Stimulated activated naive CD8-positive, alpha-beta T cell treated with anti-CD3 and anti-CD28 coated beads, Interleukin-15, amount 100 ng/mL, for 72 hours (primary cell): ENCODE measurements at places on chromosomes 11 and 22.

- DNase-seq: no peak
These were observed 15.5 kb upstream of the TMEM123 start for GRCh38 chr11:102467853-102468580.

DNA sequence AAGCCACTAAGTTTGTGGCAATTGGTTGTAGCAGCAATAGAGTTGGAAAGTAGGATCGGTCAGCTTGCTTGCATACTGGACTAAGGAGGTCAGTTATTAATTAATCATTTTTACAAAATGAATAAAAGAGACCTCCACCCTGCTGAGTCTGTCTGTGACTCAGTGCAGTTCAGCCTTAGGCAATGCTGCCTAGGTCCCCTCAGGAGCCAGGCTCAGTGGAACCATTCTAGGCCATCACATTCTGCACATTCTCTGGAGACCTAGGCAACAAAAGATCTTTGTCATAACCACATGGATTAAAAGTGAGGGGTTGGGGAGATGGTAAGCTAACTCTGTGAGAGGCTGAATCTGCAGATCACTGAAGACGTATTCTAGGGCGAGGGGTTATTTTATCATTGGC lies 178.7 kb upstream of the CADM1 start:
- no peak for DNase-seq

GRCh38 chr22:32765132-32765618 lies 36.3 kb upstream of the TIMP3 start:
- no peak for DNase-seq

GRCh38 chr11:134764367-134764766 lies 352.3 kb upstream of the B3GAT1 start:
- DNase-seq: no peak

GRCh38 chr11:94939346-94939745 lies 34.0 kb downstream of the CWC15 start:
- no peak for DNase-seq

- peak; percentile 33 for DNase-seq
These were observed 8.8 kb upstream of the PDGFB start for GRCh38 chr22:39253435-39254070.

DNA sequence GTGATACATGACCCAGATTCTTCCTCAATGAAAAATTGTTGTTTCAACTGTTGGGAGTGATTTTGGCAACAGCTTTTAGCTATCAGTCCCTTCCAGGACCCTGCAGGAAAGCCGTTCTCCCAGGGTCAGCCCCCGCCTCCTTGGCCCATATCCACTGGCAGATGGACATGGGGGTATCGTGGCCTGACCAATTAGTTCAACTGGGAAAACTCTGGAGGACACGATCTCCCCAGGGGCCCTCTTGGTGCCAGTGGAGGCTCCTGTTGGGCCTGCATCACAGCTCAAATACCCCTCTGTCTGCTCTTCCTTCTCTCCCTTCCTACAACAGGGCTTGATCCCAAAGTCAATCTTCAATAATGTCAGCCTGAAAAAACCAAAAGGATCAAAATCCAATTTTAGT lies 272.5 kb upstream of the B3GAT1 start:
- no peak for DNase-seq

DNA sequence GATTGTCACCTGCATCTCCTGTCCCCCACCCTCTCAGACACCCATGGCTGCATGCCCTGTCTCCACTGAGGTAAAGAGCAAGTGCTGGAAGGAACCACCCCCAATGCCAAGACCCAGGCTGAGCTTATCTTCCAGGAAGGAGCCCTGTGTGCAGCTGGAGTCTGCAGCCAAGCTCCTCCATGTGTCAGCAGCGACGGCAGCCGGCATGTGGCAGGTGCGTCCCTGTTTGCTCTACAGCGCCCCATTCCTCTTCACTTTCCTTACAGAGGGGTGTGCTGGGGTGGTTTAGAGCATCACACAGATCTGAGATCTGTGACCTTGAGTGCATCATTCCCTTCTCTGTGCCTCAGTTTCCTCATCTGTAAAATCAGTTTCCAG lies 7.7 kb upstream of the MN1 start:
- DNase-seq: no peak

- no peak for DNase-seq
These were observed 781 bp downstream of the NECTIN1 start for GRCh38 chr11:119728211-119728626.

GRCh38 chr11:124612567-124613246 lies 1.5 kb downstream of the PANX3 start:
- no peak for DNase-seq

- DNase-seq: no peak
These were observed 28.7 kb downstream of the ZNRF3 start for GRCh38 chr22:28911777-28912669.

DNA sequence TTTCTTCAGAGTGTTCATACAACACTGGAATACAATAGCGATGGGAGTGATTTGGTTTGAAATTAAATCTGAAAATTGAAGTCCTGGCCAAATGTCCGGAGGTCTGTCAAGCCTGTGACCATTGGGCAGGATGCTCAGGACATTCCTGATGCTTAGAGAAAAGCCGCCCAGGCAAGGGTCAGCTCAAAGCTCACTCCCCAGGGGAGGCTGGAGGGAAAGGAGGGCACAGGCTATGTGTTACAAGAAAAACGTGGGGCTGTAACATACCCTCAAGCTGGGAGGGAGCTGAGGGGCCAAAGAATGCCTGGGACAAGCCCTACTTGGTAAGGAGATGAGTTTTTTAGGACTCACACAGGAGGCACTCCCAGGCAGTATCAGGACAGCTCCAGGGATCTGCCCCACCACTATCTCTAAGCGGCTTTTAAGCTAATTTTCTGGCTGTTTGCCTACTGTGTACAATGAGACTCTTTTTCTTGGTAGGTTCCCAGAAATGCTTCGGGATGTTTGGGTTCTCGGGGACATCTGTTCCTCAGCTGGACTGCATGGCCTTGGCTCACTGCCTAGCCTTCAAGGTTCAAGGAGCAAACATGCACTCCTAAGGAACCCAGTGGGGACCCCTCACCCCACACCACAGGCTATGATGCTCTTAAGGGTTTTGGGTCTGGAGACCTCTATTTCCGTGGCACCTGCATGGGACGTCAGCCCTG lies 500.1 kb downstream of the BRD1 start:
- DNase-seq: no peak

DNA sequence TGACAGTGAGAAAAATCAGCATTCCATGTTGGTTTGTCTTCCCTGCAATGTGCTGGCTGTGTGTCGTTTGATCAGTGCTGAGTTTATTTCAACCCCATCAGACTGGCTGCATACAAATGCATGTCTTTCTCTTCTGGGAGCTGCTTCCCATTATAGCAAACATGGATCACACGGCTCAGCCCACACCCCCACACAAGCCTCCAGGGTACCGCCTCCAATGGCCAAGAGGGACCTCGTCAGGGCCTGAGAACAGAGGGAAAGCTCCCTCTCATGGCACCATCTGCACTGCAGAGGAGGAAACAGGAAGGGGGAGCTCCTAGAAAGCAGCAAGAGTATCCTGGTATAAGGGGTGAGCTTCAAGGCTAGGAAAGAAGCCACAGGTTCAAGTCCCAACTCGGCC lies 214.2 kb downstream of the LARGE1 start:
- no peak for DNase-seq

- no peak for DNase-seq
These were observed 33.5 kb upstream of the SMIM38 start for GRCh38 chr11:69122326-69122629.

DNA sequence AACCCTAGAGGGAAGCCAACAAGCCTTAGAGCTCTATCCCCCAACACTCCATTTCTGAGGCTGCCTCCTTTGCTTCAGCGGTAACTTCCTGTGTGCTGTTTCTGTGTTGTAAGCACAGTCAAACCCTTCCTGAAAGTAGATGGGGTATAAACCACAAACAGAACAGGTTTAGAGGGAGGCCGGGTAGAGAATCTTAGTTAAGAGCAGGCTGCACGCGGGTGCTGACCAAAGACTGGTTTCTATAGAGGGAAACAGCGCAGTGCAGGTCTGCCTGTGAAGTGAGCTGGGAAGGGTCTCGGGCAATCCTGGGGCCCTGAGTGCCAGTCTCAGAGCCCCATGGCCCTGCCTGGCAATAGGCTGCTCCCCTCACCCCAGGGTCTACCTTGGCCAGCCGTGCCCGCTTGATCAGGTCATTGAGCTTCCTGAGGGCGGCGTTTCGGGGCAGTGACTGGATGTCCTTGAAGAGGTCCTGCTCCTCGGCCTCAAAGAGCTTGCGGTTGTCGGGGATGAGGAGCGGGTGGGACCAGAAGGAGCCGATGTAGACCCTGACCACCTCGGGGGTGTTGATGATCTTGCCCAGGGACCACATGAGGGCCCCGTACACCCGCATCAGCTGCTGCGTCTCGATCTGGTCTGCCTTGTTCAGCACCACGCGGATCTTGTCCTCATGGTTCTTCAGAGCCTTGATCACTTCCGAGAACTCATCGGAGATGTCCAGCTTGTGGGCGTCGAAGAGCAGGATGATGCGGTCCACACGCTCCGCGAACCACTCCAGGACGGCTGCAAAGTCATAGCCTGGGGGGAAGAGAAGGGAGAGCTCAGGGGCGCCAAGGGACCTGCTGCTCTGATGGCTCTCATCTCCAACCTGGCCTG lies 15.3 kb upstream of the CDC42BPG start:
- peak; percentile 83 for DNase-seq

- DNase-seq: no peak
These were observed 157.4 kb upstream of the NAV2 start for GRCh38 chr11:19555266-19555665.

DNA sequence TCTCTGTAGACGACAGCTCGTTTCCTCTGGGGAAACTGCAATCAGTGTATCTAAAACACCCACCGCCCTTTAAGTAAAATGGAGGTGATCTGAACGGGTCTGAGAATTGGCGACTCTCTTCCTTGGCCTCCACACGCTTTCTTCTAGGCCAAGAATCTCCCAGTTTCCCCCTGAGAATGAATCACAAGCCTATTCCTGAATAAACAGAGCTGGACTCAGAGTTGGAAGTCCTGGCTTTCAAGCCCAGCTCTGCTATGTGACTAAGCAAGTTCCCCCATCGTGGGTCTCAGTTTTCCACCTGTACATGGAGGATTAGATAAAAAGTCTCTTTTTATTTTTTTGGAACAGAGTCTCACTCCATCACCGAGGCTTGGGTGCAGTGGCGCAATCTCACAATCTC lies 200.4 kb downstream of the MN1 start:
- DNase-seq: no peak

GRCh38 chr11:62925745-62926679 lies 4.8 kb upstream of the CHRM1 start:
- no peak for DNase-seq

DNA sequence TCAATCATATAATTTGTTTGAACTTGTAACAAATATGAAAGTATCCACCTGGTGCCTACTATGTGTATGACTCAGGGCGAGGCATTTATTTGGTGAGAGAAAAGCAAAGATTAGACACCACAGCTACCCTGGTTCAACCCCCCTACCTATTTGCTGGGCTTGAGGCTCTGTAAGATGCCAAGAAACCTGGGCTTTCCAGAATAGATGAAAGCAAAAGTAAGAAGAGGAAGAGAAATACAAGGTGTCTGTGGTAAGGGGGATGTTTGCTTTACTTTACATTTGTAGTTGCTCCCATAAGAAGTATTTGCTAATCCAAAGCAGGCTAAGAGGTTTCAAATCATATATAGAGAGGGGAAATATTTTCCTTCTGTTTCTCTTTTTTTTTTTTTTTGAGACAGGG lies 61.7 kb downstream of the DDI1 start:
- DNase-seq: no peak

- DNase-seq: no peak
These were observed at the start of gene TMPRSS4 for GRCh38 chr11:118076754-118077281. Gene TMPRSS4, plus strand, starts transcription at chr11:118077078. Its CDS starts 225 bp downstream, at chr11:118077303.

DNA sequence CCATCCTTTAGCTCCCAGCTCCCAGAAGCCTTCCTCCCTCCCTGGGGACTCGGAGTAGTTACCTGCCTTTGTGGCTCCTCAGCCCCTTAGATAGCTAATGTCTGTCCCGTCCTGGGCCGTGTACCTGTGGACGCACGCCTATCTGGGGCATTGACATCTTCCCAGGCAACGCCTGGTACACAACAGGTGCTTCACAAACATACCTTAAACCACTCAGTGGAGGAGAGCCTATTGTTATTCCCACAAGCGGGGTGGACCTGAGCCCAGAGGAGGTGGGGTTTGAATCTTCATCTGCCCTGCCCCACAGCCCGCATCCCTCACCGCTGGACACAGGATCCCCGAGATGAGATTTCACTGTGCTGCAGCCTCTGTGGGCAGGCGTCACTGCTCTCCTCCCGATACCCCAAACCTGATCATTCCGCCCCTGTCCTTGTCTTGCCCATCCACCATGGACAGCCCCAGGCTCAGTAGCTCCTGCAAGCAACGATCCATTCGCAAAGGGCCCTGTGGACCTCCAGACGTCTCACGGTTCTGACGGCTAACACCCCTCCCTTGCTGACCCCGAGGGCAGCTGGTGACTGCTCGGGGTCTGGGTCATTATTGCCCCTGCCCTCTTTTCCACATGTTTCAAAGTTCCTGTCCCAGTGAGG lies 73.8 kb upstream of the SHISAL1 start:
- DNase-seq: no peak

GRCh38 chr22:10727393-10727792 lies 4800.6 kb upstream of the OR11H1 start:
- no peak for DNase-seq

- no peak for DNase-seq
These were observed 354.7 kb downstream of the LARGE1 start for GRCh38 chr22:33565580-33565995.
